HCT116 (cell line): ENCODE measurements at places on chromosomes 5 and 9.

GRCh38 chr5:172910828-172911627, 48.2 kb upstream of the RPL26L1 start:
- DNase-seq, result peak; percentile 21

DNA sequence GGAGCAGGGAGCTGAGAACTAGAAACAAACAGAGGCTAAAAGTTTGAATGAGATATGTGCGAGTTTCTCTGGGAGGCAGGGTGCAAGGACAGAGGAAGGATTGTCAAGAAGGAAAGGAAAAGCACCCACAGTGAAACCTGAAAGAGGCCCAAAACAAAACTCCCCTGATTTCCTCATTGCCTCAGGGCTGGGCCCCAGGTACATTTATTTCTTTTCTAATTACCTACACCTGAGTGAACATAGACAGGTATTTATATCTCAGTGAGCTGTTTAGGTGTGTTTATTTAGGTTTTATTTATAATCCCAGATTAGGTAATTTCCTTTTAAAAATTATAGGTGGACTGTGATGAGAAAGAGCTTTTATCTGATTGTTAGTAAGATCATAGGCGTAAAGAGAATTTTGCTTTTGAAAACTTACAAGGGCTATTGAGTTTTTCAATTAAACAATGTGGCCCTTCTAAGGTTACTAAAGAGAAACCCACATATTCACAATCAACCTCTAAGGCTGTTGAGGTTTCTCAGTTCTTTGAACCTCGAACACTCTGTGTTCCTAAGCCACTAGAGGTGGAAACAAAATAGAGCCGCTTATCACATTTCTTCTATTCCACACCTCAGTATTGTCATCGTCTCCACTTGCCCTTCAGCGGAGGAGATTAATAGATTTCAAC, 344.8 kb downstream of the ZNF608 start:
- DNase-seq, result peak; percentile 41

DNA sequence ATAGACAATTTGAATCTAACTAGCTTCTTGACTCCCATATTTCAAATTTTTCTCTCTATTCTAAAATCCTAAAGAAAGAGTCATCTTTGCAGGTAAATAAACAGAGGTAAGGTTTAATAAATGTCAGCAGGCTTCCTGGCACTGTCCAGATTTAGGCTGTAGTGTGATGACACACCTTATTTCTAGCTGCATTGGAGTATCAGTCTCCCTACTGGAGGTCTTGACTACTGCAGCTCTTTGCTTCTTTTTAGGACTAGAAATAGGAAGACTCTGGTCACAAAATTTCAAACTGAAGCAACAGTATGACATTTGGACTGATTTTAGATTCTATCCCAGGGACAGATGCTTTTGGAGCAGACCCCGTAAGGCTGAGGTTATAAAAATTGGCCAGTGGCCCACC, 40.7 kb upstream of the PPP3R2 start:
- DNase-seq, result no peak

DNA sequence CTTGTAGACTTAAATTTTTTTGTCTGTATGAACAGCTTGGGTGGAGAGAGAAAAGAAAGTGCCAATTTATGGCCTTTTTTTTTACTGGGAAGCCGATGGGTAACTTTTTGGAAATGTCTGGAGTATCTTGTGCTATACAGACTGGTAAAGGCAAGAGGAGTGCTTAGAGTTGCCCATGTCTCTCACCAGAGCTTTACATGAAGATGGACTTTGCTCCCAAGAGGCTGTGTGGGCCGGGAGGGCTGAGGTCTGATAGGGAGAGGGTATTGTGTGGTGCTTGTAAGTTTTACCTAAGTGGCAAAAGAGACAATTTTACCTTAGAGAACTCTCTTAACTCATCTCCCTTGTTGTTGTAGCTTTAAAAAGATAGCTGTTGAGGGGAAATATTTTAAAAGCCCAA, 203.2 kb downstream of the SEMA6A start:
- no peak for DNase-seq

DNA sequence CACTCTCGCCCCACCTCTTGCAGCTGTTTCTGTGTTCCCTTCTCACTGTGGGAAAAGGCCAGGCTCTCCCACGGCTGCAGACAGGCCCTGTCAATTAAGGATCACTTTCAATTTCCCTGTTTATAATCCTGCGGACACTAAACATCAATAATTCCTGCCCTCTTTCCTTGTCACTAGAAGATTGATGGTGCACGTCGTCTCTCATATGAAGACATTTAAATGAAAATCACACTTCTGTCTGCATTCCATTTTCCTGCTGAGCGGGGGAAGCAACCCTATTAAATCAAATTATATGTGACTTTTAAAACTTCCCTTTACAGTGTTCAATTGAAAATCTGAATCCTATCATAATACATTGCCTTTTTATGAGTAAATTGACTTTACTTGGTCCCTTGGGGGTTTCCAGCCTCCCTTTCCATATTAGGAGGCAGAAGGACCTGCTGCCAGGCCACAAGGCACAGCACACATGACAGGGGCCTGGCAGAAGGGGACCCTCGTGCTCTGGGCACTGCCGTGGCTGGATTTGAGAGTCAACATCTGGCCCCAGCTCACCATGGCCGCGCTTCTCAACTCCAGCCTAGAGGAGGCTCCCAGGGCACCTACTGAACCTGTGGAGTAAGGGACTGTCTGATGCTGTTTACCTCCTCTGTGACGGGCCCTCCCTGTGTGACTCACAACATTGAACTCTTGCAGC, 311.0 kb upstream of the IRX4 start:
- no peak for DNase-seq

DNA sequence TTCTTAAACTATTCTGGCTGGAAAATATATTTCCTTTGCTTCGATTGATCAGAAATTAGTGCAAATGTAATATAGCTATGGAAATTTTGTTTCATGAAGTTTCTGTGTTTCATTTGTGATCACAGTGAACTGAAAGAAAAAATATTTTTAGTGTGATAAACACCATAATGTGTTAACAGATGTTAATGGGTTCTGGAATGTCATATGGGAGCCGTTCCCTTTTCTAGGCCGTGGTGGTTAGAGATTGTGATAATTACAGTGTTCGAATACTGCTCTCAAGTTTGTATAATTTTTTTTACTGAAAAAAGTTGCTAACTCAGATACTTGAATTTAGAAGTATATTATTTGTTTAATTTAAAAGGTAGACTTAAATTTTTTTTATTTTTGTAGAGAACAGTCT, 19.3 kb downstream of the GAPVD1 start:
- no peak for DNase-seq

GRCh38 chr9:81874931-81875330, 53.3 kb upstream of the SPATA31D4 start:
- DNase-seq, result no peak

GRCh38 chr9:15735083-15735857, 182.4 kb downstream of the CCDC171 start:
- DNase-seq, result no peak

- no peak for DNase-seq
These were observed 9.5 kb downstream of the FCN2 start for GRCh38 chr9:134890155-134890495.

DNA sequence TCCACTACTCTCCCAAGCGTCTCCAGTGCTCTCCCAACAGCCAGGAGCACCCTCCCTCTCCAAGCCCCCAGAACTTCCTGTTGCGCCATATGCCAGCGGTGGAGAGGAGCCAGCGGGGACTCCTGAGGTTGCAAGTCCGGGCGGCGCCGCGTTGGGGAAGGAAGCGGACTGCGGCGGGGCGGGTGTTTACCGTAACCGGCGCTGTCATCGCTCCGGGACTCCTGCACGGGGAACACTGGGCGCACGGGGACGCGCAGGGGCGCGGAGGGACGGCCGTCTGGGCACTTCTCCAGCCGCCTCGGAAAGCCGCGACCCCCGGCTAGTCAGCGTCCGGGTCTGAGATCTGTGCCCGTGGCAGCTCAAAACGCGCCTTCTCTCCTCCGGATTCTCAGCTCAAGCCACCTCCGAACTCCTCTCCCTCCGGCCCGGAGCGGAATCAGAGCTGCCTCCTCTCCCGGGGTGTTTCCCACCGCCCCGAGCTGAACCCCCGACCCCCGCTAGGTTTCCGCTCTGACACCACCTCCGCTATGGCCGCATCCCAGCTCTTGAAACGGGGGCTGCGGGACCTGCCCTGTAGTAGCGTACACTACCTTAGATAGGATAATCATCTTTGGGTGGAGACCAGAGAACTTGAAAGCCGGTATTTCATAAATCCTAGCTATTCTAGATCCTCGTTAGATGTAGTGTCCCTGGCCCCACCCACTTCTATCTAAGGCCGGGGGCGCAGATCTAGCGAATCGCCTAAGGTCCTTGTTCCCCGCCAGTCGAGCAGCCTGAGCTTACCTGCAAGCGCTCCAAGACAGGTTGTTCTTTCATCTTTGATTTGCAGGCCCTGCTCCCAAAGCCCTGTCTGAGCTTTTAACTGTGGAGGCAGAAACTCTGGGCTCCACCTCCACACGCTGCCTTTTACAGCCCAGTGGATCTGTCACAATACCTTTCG, at the start of gene TRPM6:
Gene TRPM6, minus strand, starts transcription at position 881 of the 940 bp plus-strand sequence. Its CDS starts 65 bp downstream, at position 816.
- peak; percentile 42 for DNase-seq

GRCh38 chr5:14225173-14225834, 82.2 kb downstream of the TRIO start:
- no peak for DNase-seq

DNA sequence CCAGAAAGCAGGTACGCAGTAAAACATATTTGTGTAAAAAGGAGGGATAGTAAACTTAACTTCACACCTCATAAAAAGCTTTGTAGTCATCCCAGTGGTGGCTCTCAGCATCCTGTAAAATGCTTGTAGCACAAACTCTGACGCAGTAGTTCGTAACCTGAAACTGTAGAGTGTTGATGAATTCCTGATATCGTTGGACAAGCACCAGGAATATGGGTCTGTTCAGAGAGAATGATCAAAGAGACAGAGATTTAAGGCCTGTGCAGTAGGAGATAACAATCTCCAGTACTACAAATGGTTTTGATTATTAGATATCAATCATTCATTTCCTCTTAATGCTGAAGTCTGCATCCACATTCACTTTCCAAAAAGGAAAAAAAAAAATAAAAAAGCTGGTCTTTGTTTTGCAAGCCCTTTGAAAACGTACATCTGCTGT, 148.5 kb downstream of the KIAA0825 start:
- DNase-seq, result peak; percentile 6

- no peak for DNase-seq
These were observed 291.3 kb upstream of the MSX2 start for GRCh38 chr5:174433098-174433497.

DNA sequence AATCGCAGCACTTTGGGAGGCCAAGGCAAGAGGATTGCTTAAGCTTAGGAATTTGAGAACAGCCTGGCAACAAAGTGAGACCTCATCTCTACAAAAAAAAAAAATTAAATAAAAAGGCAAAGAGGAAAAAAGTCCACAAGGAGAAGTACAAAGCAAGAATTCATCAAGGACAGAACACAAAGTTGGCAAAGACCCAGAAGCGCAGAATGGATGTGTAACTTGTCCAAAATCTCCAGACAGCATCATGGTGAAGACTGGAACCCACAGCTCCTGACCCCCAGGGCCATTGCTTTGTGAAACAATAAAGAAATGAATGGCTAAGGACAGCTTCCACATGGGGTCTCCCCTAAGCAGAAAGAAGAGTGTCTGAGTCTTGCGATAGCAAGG, 7.8 kb downstream of the HSD17B3 start:
- no peak for DNase-seq

GRCh38 chr5:54307583-54307982, 2.8 kb downstream of the ARL15 start:
- DNase-seq, result no peak

DNA sequence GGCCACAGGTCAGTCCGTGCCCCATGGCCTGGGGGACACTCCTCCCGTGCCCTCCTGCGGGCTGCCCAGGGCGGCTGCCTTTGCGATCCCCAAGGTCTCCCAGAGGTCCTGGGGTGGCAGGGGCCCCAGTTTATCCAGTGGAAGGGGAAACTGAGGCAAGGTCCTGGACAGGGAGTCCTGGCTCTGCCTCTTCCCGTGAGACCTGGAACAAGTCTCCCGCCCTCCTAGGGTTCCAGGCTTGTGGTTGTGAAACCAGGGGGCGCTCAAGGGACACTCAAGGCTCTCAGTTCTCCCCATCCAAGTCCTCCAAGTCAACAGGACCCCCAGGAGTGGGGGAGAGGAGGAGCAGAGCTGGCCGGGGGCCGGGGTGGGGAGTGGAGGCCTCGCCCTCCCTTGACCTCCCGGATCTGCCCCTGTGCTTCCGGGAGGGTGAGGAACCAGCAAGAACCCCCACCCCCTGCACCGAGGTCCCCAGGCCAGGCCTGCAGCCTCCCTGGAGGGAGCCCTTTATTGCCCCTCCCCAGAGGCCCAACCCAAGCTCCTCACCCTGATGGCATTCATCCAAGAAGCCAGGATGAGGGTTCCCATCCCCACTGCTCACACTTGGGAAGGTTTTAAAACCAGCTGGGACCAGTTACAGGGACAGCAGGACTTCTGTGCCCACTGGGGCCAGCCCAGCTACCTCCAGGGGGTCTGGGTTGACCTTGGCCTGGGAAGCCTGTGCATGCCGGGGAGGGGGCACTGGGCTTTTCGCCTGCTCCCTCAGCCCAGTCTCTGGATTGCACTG, 24.7 kb upstream of the TMEM250 start:
- no peak for DNase-seq

DNA sequence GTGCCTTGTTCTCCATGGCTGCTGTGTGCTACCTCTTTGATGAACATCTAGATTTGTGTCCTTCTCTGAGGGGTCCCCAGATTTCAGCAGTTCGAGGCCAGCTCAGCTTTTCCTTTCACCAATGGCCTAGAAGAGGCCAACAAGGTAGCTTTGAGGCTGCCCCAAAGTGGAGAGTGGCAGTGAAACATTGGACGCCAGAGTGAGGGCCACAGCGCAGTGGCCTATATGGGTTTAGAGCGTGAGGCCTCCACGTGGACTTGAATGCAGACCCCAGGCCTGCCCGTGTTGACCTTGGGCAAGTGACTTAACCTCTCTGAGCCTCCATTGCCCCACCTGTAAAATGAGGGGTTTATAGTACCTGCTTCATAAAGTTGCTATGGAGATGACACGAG, 11.8 kb downstream of the MYOZ3 start:
- DNase-seq, result no peak

DNA sequence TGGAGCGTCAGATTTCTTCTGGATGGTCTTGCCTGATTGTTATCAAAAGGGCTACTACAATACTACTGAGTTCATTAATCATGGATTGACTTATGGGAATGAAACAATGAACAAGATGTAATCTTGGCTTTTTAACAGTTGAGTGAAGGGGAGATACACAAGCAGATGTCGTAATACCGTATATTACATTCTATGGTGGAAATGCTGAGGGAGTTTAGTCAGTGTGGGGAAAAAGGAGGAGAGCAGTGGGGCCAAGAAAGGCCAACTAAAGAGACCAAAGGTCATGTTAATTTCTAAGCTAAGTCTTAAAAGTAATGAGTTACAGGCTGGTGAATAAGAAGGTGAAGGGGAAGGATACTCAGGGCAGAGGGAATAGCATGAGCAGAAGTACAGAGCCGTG, 29.0 kb upstream of the PSAT1 start:
- DNase-seq, result no peak

DNA sequence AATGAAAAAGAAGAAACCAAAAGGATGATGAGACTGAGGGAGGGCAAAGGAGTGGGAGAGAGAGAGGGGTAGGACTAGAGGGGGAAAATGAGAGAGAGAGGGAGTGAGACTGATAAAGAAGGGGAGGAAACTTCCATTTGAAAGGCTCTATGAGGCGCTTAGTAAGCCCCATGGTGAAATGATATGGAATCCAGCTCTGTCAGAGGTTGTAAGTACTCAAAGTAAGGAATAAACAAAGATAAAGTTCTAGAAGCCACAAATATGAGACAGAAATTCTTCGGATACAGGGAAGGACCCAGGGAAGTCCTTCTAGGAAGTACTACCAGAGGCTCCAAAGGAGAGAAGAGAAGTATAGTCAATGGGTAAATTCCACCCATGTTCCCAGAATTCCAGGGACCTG, 21.7 kb upstream of the VLDLR start:
- no peak for DNase-seq
